ENCODE measurements at places on chromosomes 16 and 17. TPM values are rescaled to one million over a fixed set of nuclear protein-coding genes. Genes with fewer than 3 reads are reported as not detected.

The CCL14 gene
- total RNA-seq, result 1.1 TPM

The IL34 gene
- total RNA-seq, result 4.1 TPM

The KRT14 gene
- total RNA-seq, result not detected

The TTLL6 gene
- total RNA-seq, result 0.09 TPM

The C16orf96 gene
- total RNA-seq, result 0.18 TPM

The TNFSF12 gene
- total RNA-seq, result 1.00 TPM

The EFNB3 gene
- 14.4 TPM for total RNA-seq

All from cerebellum (tissue), 4 donors.